Mucosa of gallbladder (tissue), 1 donor: ENCODE measurements at places on chromosomes 2 and 18. TPM values are rescaled to one million over a fixed set of nuclear protein-coding genes. Genes with fewer than 3 reads are reported as not detected.
A peak's percentile ranks its signal among the peaks of the same experiment; 100 is the strongest.

The POMC gene
- 6.8 TPM for total RNA-seq

GRCh38 chr2:190582736-190583506 is 48.4 kb upstream of the NEMP2 start:
- DNase-seq = no peak

DNA sequence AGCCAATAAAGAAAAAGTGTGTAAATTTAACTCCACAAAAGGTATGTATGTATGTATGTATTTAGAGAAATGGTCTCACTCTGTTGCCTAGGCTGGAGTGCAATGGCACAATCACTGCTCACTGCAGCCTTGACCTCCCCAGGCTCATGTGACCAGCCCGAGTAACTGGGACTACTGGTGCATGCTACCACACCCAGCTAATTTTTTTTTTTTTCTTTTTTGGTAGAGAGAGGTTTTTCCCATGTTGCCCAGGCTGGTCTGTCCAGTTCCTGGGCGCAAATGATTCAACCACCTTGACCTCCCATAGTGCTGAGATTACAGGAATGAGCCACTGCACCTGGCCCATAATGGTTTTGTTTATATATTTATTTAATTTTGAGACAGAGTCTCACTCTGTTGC is 67.1 kb downstream of the CERKL start:
- no peak for DNase-seq

DNA sequence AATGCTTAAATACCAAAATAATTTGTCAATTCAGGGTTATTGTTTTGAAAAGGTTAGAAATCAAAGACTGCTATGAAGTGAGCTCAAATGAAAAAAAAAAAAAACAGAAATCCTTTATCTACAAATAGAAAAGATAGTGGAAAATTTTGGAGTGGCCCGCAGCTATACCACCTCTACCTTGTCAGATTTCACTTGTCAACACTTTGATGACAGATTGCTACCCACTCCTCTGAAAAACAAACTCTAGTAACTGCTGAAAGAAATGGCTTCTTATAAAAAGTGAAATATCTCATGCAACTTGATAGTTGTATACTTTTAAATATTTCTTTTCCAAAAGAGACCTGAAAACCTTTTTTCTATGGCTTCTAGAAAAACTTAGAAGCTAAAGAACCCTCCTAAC is 84.5 kb downstream of the WDPCP start:
- no peak for DNase-seq

DNA sequence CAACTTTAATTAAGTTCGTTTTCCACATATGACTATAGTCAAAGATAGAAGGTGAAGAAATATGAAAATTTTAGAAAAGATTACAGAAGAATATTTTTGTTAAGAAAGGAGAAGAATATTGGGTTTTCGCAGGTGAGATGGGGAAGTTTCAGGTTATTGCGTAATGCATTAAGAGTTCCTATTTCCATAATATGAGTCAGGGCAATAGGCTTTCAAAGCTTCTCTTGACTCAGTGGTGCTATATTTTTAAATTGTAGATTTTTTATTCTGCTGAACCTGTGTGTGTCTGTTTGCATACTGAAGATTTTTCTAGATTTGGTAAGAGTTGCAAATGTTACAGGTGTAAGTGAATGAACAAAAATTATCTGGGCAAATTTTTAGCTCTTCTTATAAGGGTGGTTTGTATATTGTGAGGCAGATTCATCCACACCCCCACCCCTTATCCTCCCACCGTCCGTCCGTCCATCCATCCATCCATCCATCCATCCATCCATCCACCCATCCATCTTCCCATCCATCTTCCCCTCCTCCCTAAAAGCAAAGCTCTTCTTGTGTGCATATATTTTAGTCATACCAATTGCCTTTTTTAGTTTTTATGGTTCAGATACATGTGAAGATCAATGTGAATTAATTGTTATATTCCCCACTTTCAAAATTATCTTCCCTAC is 69.6 kb downstream of the MYO1B start:
- DNase-seq = no peak

The M1AP gene
- 2.0 TPM for total RNA-seq

DNA sequence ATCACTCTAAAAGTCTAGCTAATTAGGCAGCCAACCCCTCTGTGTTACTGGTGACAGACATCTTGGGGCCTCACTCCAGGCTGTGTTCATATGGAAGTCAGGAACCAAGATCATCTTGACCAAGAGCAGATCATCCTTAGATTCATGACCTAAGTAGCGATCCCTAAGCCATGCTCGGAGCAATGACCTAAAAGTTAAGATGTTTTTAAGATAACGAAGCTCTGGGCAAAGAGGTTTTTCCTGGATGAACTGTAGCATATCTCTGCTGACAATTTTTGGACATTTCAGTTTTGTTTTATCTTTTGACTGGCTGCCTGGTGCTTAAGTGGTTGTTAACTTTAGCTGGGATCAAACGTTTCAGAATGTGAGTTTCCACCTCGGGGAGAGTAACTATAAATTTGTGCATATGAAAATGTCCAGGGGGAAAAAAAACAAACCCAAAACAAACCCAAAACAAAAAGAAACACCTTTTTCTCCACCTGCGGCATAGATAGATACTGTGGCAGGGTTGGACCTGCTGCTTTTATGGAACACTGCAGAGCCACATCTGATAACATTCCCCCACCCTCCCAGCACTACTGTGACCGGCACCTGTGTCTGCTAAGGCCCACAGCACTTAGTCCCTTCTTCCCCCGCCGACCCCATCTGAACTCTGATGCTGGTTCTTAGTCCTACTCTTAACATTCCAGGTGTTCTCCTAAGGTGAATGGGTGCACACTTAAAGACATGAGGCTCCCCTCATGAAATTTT is 45.5 kb downstream of the EPAS1 start:
- no peak for DNase-seq

- DNase-seq = no peak
Observed at GRCh38 chr2:30232801-30233130, 1.4 kb downstream of the LBH start.

GRCh38 chr2:40416486-40416885 is 35.4 kb downstream of the SLC8A1 start:
- DNase-seq = no peak

DNA sequence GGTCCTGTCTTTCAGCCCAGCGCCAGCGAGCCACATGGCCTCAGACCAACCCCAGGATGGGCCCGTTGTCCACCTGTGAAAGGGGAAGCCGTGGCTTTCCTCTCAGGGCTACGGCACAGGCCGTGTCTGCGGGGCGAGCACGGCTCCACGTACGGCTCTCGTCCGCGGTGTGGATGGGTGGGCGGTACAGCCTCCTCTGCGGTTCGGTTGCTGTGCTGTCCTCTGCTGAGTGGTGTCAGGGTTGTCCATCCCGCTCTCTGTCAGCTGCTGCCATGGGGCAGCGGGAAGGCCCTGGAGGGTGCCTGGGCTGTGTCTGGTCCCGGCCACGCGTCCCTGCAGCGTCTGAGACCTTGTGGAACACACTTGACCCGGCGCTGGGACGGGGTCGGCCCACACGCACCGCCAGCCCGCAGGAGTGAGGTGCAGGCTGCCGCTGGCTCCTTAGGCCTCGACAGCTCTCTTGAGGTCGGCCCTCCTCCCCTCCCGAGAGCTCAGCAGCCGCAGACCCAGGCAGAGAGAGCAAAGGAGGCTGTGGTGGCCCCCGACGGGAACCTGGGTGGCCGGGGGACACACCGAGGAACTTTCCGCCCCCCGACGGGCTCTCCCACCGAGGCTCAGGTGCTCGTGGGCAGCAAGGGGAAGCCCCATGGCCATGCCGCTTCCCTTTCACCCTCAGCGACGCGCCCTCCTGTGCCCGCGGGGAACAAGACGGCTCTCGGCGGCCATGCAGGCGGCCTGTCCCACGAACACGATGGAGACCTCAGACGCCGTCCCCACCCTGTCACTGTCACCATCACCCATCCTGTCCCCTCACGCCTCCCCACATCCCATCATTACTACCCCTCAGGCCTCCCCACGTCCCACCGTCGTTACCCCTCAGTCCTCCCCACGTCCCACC is 128.7 kb downstream of the NFATC1 start:
- DNase-seq = no peak

- DNase-seq = no peak
Observed at GRCh38 chr2:168529900-168530561, 74.0 kb downstream of the CERS6 start.

The MOGAT1 gene
- 102 TPM for total RNA-seq

The SPIRE1 gene
- total RNA-seq = 17.8 TPM

DNA sequence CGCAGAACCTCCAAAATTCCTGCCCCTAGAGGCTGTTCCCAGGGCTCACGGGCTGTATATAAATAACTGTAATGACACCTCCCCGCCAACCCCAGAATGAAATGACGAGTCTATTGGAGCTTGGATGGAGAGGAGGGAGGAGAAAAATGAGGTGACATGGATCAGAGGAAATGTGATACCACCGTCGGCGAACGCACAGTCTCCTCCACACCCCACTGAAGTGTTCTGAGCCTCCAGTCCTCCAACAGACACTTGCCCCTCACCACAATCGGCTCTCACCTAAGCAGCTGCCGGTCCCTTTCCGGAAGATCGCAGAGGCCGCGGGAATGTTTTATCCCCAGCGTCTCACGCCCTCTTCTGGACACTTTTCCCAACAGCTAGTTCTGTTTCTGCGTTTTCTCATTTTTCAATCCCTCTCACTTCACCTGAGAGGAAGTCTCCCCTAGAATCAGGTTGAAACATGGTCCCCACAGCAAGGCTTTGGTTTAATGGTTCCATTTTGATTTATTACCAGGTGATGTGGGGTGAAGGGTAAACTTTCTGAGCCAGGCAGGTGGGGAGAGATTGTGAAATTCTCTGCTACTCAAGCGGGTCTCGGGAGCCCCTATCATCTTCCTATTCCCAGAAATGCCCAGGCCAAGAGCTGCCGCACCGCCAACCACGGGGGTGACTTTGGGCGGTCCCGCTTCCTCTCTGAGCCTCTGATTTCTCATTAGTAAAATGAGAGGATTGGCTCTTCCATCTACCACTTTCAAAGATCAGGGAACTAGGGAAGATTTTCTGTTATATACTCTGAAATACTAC is 9.1 kb upstream of the MYO5B start:
- peak; percentile 42 for DNase-seq

GRCh38 chr2:64168756-64169155 is 24.5 kb upstream of the PELI1 start:
- no peak for DNase-seq

The ITM2C gene
- 195 TPM for total RNA-seq

- no peak for DNase-seq
Observed at GRCh38 chr18:54222922-54223567, 1.4 kb downstream of the MBD2 start.

The CFAP53 gene
- total RNA-seq = 1.5 TPM

The GPR35 gene
- 71.2 TPM for total RNA-seq

The HOXD12 gene
- total RNA-seq = not detected

The SLC14A1 gene
- 96.9 TPM for total RNA-seq

- no peak for DNase-seq
Observed at GRCh38 chr2:207150284-207150683, 15.5 kb downstream of the KLF7 start.

The APCDD1 gene
- 170 TPM for total RNA-seq

- DNase-seq = no peak
Observed at GRCh38 chr2:227706859-227707258, 11.0 kb downstream of the SLC19A3 start.

DNA sequence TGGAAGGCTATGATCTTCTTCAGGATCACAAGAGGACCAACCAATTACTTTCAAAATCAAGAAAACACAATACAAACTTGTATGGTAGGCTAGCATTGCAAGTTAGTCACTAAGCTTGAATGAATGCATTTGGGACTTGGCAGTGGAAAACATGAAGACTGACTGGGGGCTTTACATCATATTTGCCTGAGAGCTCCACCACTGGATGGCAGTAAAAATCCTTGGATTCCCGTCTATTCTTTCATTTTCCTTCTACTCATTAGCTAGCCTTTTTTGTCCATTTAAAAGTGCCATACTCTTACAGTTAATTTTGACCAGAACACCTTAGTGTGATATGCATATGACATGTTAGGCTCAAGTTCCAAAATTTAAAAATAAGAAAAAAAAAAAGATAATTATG is 63.5 kb upstream of the RASGRP3 start:
- DNase-seq = no peak

The SCN3A gene
- 0.43 TPM for total RNA-seq

DNA sequence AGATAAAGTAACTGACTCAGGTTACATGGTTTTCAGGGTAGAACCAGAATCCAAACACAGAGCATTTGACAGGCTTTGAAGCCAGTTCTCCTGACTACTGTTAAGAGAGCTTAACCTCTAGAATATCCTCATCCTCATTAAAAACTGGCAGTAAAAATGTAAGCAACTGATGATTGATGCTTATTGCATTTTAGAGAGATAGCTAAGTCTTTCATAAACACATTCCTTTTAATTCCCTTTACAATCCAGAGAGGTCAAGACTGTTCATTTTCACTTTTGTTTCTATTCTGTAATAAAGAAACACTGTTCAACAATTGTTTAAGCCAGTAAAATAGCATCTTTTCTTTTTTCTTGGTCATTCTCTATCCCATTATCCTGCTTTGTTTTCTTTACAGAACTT is 53.9 kb upstream of the RAB27B start:
- DNase-seq = no peak

- DNase-seq = no peak
Observed at GRCh38 chr2:27494944-27495554, at the start of gene FNDC4. Gene FNDC4, minus strand, starts transcription at chr2:27495200. Its CDS starts 521 bp downstream, at chr2:27494679.

The SH3RF3 gene
- 11.5 TPM for total RNA-seq

The AGXT gene
- 1.6 TPM for total RNA-seq

GRCh38 chr2:235725841-235726240 is 232.0 kb downstream of the AGAP1 start:
- DNase-seq = no peak

DNA sequence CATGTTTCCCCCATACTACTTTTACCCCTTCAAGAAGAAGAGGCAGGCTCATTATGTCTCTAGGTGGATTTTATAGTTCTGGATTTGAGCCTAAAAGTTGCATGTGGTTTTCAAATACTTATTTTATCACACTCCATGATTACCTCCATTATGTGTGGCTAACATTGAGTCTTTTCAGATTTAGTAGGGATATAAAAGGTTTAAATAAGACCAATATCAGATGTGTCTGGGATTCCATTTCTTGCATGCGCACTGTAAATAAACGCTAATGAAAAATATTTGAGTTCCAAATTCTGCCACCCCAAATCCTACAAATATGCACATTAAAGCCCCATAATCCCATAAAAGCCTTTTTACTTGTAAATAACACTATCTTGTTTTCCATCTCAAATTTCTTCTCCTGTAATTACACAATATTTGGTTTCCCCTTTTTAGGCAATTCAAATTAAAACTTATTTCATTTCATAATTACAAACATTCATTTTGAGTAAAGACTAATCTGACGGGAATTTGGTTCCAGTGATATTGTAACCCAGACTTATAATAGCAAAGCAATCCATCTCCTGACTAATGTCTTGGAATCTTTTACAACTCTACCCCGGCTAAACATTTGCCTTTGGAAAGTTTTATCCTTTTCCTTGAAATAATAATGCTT is 600.0 kb downstream of the SLC4A3 start:
- DNase-seq = no peak

The ICA1L gene
- 8.9 TPM for total RNA-seq

DNA sequence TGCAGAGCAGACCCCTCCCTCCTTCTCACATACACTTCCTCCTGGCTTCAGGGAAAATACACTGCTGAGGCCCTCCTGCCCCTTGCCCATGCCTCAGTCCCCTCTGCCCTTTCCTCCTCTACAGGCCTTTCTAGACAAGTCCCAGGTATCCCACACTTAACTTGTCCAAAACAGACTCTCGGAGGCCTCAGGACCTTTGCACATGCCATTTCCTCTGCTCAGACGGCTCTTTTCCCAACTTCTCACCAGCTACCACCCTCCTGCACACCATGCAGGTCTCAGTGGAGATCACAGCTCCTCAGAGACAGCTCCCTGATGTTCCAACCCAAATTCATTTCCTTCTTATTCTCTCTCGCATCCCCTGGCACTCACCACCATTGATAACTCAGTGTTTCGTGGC is 11.7 kb downstream of the TBC1D8 start:
- DNase-seq = no peak

- DNase-seq = no peak
Observed at GRCh38 chr18:67574749-67575148, 58.2 kb upstream of the DSEL start.
